ENCODE measurements at places on chromosomes 13 and 19.
A peak's percentile ranks its signal among the peaks of the same experiment; 100 is the strongest.

GRCh38 chr13:107649079-107649478 lies 566.3 kb downstream of the LIG4 start:
- no peak overlapping the region for H3K4me3 ChIP-seq
- no peak overlapping the region for H3K27ac ChIP-seq
- H3K27me3 ChIP-seq = no peaks in the 10 kb centered on the region
- DNase-seq = no peak

- DNase-seq = no peak
- no peaks in the 10 kb centered on the region for H3K27me3 ChIP-seq
- no peaks in the 10 kb centered on the region for H3K36me3 ChIP-seq
- no peaks in the 10 kb centered on the region for H3K4me1 ChIP-seq
Measured at GRCh38 chr13:82356667-82357410, 1525.4 kb downstream of the SLITRK1 start.

DNA sequence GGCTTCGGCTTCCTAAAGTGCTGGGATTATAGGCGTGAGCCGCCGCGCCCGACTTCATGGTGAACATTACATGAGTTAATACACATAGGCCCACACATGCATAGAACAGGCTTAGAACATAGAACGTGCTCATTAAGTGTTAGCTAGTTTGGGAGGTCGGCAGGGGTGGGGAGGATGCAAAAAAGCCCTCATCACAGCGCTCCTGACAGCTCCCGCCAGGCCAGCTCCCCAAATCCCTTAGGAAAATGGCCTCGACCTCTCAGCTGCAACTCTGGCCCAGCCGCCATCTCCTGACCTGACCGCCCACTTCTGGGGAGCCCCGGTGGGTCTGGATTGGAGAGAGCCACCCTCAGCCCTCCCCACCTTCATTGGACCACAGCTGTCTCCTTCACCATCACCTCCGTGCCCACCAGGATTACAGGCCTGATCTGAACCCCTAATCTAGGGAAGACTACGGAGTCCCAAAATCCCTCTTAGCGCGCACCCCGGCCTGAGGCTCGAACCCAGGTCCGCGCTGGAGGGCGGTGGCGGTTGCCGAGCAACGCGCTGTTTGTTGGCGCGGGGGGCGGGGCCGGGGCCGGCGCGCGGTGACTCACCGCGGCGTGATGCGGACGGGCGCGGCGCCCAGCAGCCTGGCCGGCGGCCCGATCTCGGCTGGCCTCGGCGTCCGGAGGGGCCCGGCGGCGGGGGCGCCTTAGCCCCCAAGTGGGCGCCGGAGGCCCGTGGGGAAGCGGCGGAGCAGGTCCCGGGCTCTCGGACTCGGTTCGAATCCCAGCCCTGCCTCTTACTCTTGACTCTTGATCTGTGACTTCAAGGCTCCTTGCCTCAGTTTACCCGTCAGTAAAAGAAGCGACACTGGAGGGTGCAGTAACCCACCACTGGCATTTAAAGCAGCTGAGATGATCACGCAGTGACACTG lies 26.7 kb upstream of the NANOS3 start:
- H3K4me1 ChIP-seq = peaks cover 17% of the 10 kb centered on the region
- peak; percentile 27 for DNase-seq
- no peaks in the 10 kb centered on the region for H3K27me3 ChIP-seq
- H3K4me3 ChIP-seq = no peak overlapping the region

GRCh38 chr19:40567040-40567749 lies 9.5 kb upstream of the SHKBP1 start:
- DNase-seq = no peak
- H3K36me3 ChIP-seq = no peaks in the 10 kb centered on the region
- peaks cover 5% of the 10 kb centered on the region for H3K4me1 ChIP-seq
- H3K4me3 ChIP-seq = no peak overlapping the region
- H3K27me3 ChIP-seq = peaks cover 67% of the 10 kb centered on the region
- H3K27ac ChIP-seq = no peak overlapping the region

- H3K36me3 ChIP-seq = no peaks in the 10 kb centered on the region
- H3K27ac ChIP-seq = no peak overlapping the region
- H3K4me3 ChIP-seq = no peak overlapping the region
- H3K27me3 ChIP-seq = peaks cover 65% of the 10 kb centered on the region
- H3K4me1 ChIP-seq = no peaks in the 10 kb centered on the region
Measured at GRCh38 chr19:15045506-15045905, 3.8 kb upstream of the CASP14 start.

DNA sequence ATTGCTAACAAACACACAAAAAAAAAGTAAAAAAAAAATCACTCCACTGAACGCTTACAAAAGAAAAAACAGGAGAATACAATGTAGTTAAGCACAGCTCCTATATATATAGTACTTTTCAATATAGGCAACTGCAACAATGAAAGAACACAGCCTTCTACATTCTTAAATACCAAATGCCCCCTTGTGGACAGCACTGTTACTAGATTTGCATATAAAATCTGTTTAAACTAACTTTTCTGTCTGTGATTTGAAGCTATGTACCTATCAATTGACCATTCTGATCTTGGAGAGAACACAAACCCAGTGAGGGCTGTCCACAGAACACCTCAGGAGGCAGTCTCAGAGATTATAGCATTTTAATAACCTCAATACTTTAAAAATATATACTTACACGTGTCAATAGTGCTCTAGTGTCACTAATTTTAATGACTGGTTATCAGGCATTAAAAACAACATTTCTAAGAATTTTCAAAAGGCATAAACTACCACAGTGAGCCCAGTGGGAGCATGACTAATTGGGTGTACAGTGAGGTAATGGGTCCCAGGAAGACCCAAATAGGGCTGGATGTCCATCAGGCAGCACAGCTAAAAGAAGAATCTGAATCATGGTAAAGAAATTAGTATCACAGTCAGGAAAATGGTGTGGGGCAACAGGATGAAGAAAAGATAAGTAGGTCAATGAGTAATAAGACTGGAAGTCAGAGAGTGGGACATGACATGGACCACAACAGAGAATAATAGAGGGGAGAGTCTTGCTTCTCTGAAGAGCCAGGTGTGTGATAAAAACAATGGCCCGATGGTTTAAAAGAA lies 22.2 kb downstream of the CCDC169 start:
- H3K4me3 ChIP-seq = no peak overlapping the region
- no peaks in the 10 kb centered on the region for H3K36me3 ChIP-seq
- H3K27me3 ChIP-seq = no peaks in the 10 kb centered on the region

DNA sequence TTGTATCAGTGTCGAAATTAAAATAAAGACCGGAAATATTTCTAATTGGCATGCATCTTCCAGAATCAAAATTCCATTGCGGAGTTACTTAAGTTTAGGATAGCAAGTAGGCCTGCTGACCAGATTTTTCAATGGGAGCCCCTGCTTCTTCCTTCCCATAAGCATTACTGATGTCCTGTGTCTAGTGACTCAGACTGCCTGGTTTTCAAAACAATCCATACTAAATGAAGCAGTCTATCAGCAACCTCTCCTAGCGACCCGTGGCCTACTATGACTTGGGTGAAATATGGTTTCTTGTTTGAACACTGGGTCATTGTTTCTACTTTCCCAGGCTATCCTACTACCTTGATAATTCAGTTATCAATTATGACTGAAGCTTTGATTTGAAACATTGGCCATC lies 571.6 kb downstream of the TBC1D4 start:
- H3K4me3 ChIP-seq = no peak overlapping the region
- H3K4me1 ChIP-seq = no peaks in the 10 kb centered on the region
- H3K27me3 ChIP-seq = no peaks in the 10 kb centered on the region

GRCh38 chr13:99390601-99391000 lies 83.4 kb upstream of the GPR183 start:
- H3K4me1 ChIP-seq = no peaks in the 10 kb centered on the region
- no peaks in the 10 kb centered on the region for H3K36me3 ChIP-seq
- H3K27ac ChIP-seq = no peak overlapping the region
- no peak for DNase-seq
- no peaks in the 10 kb centered on the region for H3K27me3 ChIP-seq
- no peak overlapping the region for H3K4me3 ChIP-seq

- no peaks in the 10 kb centered on the region for H3K27me3 ChIP-seq
- peaks cover 7% of the 10 kb centered on the region for H3K4me1 ChIP-seq
- H3K4me3 ChIP-seq = peak overlapping the region; percentile 76
- H3K27ac ChIP-seq = peak overlapping the region; percentile 72
- DNase-seq = no peak
- peaks cover 18% of the 10 kb centered on the region for H3K36me3 ChIP-seq
Measured at GRCh38 chr19:39833160-39833463, 850 bp downstream of the DYRK1B start.

DNA sequence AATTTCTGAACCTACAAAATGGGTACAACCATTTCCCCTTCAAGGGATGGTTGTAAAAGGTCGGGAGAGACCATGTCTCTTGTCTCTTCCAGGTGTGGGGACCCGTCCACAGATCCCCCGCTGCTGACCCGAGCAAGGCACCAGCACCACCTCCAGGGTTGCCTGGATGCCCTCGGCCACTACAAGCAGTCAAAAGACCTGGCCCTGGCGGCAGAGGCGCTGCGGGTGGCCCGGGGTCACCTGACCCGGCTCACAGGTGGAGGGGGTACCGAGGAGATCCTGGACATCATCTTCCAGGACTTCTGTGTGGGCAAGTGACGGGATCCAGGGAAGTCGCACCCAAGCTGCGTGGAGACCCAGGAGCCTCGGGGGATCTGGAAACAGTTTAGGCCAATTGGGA lies 4.0 kb downstream of the GTPBP3 start:
- no peak overlapping the region for H3K4me3 ChIP-seq
- no peaks in the 10 kb centered on the region for H3K36me3 ChIP-seq

GRCh38 chr13:26249551-26249950 lies 4.4 kb upstream of the CDK8 start:
- H3K4me1 ChIP-seq = no peaks in the 10 kb centered on the region
- no peaks in the 10 kb centered on the region for H3K27me3 ChIP-seq
- no peak for DNase-seq
- no peak overlapping the region for H3K4me3 ChIP-seq

- H3K27me3 ChIP-seq = no peaks in the 10 kb centered on the region
- H3K4me3 ChIP-seq = no peak overlapping the region
- H3K36me3 ChIP-seq = no peaks in the 10 kb centered on the region
- DNase-seq = no peak
- H3K27ac ChIP-seq = no peak overlapping the region
- H3K4me1 ChIP-seq = no peaks in the 10 kb centered on the region
Measured at GRCh38 chr13:95343944-95344343, 42.7 kb upstream of the ABCC4 start.

GRCh38 chr19:42325896-42326771 lies 699 bp downstream of the MEGF8 start:
- peak overlapping the region; percentile 98 for H3K4me3 ChIP-seq
- H3K4me1 ChIP-seq = no peaks in the 10 kb centered on the region
- H3K27me3 ChIP-seq = peaks cover 28% of the 10 kb centered on the region
- peak; percentile 44 for DNase-seq
- H3K27ac ChIP-seq = peak overlapping the region; percentile 3
- no peaks in the 10 kb centered on the region for H3K36me3 ChIP-seq

GRCh38 chr13:44930963-44931623 lies 58.2 kb downstream of the NUFIP1 start:
- H3K36me3 ChIP-seq = no peaks in the 10 kb centered on the region
- no peak for DNase-seq
- H3K27me3 ChIP-seq = no peaks in the 10 kb centered on the region
- H3K27ac ChIP-seq = no peak overlapping the region

Data from MM.1S (cell line).